ENCODE measurements at places on chromosomes 16 and 17. TPM values are rescaled to one million over a fixed set of nuclear protein-coding genes. Genes with fewer than 3 reads are reported as not detected.

GRCh38 chr16:11450136-11450535 is 104.9 kb downstream of the RMI2 start:
- H3K36me3 ChIP-seq = peaks cover 11% of the 10 kb centered on the region
- DNase-seq = no peak
- no peaks in the 10 kb centered on the region for H3K4me1 ChIP-seq
- H3K27me3 ChIP-seq = no peaks in the 10 kb centered on the region

- no peaks in the 10 kb centered on the region for H3K4me1 ChIP-seq
- no peaks in the 10 kb centered on the region for H3K36me3 ChIP-seq
- no peak for DNase-seq
- no peak overlapping the region for H3K4me3 ChIP-seq
- no peaks in the 10 kb centered on the region for H3K27me3 ChIP-seq
Measured at GRCh38 chr16:27374221-27374803, 27.7 kb upstream of the IL21R start.

DNA sequence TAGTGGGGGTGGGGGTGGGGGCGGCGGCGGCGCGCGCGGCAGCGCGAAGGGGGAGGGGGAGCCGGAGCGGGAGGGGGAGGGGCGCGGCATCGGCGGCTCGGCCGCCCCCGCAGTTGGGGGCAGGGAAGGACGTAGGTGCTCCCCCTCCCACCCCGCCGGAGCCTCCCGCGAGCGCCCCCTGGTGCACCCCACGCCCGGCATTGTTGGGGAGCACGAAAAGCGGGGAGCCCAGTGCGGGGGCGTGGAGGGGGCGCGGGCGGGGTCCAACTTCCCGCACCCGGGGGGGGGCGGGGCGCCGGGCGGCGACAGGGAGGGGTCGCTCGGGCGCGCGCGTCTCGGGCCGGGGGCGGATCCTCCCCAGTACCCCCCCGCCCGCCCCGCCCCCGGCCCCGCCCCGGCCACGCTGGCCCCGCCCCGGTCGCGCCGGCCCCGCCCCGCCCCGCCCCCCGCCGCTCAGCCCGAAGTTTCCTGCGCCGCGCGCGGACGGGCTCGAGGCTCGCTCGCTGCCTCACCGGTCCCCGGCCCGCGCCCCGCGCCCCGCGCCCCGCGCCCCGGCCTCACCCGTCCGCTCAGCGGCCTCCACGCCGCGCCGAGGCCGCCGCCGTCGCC is at the start of gene CACNA1H:
CACNA1H (plus strand) TSS at position 456 of the 609 bp plus-strand sequence. CDS start 632 bp downstream, outside the sequence.
- peak; percentile 53 for DNase-seq
- H3K4me1 ChIP-seq = no peaks in the 10 kb centered on the region
- H3K27me3 ChIP-seq = no peaks in the 10 kb centered on the region
- H3K27ac ChIP-seq = no peak within 1 kb of the TSS

- no peaks in the 10 kb centered on the region for H3K27me3 ChIP-seq
- DNase-seq = no peak
Measured at GRCh38 chr17:77508047-77508715, 367.4 kb downstream of the SEC14L1 start.

DNA sequence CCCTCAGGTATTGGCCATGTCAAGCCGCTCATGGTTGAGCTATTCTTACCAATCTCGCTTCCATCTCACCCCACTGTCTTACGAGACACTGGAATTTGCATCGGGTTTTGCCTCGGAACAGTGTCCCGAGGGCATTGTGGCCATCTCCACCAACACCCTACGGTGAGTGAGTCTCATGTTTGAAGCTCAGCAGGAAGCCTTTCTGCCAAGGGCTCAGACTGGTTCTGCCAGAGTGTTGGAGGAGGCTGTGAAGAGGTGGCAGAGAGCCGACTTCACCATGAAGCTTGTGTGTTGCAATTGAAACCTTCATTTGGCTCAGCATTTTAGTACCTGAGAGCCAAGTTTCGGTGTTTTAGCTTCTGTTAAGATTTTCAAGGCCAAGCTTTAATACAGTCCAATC is 38.0 kb downstream of the SF3B3 start:
- DNase-seq = no peak
- H3K36me3 ChIP-seq = peaks cover 96% of the 10 kb centered on the region
- H3K27me3 ChIP-seq = no peaks in the 10 kb centered on the region
- no peaks in the 10 kb centered on the region for H3K4me1 ChIP-seq

DNA sequence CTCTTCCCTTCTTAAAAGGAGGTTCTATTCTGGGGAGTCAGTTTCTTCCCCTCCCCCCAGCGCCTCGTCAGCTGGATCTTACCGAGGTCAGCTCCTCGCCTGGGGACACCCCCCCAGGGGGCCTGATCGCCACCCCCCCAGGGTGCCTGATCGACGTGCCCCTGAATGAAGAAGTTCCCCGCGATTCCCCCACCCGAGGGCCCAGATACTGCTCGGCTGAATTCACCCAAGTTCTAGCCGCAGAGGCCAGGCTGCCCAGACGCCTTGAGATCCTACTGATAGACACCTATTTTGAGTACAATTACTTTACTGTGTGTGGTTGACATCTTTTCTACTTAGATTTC is 1.4 kb downstream of the RAB11FIP3 start:
- H3K4me3 ChIP-seq = peak overlapping the region; percentile 80
- no peak for DNase-seq
- peaks cover 16% of the 10 kb centered on the region for H3K27me3 ChIP-seq
- H3K4me1 ChIP-seq = no peaks in the 10 kb centered on the region
- H3K27ac ChIP-seq = no peak overlapping the region
- peaks cover 14% of the 10 kb centered on the region for H3K36me3 ChIP-seq

DNA sequence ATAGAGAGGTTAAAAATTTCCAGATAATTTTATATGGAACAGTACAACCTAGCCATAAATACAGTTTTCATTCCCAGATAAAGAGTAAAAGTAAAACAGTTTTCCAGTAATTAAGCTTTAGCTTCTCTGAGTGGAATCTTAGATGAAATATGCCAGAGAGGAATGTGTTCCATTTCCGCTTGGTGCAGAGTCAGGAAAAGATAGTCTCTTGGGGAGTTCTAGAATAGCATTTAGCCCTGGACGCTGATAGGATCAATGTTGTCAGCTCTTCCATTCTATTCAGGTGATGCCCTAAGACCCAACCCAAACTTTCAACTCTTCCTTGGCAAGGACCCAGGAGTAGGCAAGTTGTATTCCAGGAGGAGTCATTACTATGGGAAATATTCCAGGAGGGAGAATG is 30.9 kb upstream of the ABCA3 start:
- DNase-seq = no peak
- H3K36me3 ChIP-seq = no peaks in the 10 kb centered on the region
- no peak overlapping the region for H3K4me3 ChIP-seq
- no peak overlapping the region for H3K27ac ChIP-seq
- H3K4me1 ChIP-seq = no peaks in the 10 kb centered on the region

DNA sequence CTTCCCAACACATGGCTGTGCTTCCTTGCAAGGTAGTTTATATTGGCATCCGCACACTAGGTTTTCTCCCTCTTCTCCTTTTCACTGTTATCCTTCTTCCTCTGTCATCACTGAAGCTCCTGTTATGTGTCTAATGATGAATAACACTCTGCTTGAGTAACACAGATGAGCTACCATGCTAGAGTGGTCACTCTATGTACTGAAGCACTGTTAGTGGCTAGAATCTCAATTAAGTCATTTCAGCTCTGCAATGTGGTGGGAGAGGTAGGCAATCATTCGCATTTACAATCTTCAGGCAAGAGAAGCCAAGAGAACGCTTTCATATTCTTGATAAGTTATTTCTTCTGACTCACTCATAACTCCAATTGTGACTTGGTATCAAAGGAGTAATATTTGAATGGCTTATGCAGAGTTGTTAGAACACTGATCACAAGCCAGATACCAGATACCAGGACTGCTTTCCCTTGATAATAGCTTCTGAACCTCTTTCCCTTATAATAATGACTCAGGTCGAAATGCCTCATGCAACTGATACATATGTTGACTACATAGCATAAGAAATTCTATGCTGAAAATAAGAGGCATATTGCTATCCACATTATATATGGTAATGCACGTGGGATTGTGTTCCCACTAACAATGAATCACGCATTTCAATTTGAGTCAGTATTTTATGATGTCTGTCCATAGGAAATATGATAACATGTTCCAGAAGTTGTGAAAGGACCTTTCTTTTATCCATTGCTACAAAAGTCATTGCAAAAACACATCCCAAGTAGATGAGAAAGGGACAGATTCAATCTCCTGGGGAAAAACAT is 158.0 kb upstream of the HS3ST3A1 start:
- no peak overlapping the region for H3K4me3 ChIP-seq
- no peaks in the 10 kb centered on the region for H3K27me3 ChIP-seq
- no peak overlapping the region for H3K27ac ChIP-seq
- H3K4me1 ChIP-seq = no peaks in the 10 kb centered on the region
- no peak for DNase-seq

DNA sequence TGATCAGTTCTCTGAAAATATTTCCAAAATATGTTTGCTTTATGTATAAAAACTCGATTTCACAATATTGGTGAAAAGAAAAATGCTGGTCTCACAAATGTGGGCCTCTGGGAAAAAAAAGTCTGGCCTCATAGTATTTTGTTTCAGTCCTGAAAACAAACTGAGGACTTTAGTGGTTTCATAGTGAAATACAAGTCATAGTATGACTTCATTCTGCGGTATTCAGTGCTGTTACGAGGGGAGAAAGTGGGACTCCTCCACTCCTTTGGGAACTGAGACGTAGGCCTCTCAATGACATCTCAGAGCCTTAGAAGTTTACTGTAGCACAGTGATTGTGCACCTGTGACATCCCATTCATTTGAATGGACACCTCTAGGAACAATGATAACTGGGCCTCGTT is 56.0 kb downstream of the CYB561 start:
- no peaks in the 10 kb centered on the region for H3K4me1 ChIP-seq
- no peaks in the 10 kb centered on the region for H3K27me3 ChIP-seq
- no peak overlapping the region for H3K27ac ChIP-seq

DNA sequence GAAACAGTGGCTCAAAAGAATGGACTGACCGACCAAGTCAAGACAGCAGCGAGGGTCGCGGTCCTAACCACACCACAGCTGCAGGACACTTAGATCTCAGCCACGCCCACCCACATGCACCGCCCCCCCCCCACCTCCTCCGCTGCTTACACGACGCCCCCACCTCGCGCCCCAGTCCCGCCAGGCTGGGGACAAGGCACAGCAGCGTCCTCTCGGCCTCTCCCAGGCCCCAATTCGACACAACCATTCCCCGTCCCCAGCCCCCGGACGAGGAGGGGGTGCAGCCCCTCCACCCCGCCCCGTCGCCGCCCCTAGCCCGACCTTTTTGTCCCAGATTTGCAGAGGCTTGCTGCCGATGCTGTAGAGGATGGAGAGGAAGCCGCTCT is 477 bp downstream of the CFAP20 start:
- H3K4me1 ChIP-seq = peaks cover 10% of the 10 kb centered on the region
- no peak overlapping the region for H3K27ac ChIP-seq
- peak overlapping the region; percentile 89 for H3K4me3 ChIP-seq
- H3K27me3 ChIP-seq = no peaks in the 10 kb centered on the region
- H3K36me3 ChIP-seq = no peaks in the 10 kb centered on the region

DNA sequence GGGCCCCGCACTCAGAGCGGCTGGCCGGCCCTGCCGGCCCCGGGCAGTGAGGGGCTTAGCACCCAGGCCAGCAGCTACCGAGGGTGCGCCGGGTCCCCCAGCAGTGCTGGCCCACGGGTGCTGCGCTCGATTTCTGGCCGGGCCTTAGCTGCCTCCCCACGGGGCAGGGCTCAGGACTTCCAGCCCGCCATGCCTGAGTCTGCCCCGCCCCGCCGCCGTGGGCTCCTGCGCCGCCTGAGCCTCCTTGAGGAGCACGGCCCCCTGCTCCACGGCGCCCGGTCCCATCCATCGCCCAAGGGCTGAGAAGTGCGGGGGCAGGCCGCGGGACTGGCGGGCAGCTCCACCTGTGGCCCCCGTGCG is 67.9 kb upstream of the AMZ2 start:
- no peak overlapping the region for H3K27ac ChIP-seq
- H3K4me1 ChIP-seq = no peaks in the 10 kb centered on the region
- no peak overlapping the region for H3K4me3 ChIP-seq

GRCh38 chr17:219696-220095 is 38.2 kb upstream of the DOC2B start:
- no peak for DNase-seq
- no peak overlapping the region for H3K4me3 ChIP-seq
- no peak overlapping the region for H3K27ac ChIP-seq
- no peaks in the 10 kb centered on the region for H3K27me3 ChIP-seq

GRCh38 chr16:66164581-66165247 is 201.8 kb upstream of the CDH5 start:
- H3K36me3 ChIP-seq = no peaks in the 10 kb centered on the region
- DNase-seq = no peak
- no peak overlapping the region for H3K4me3 ChIP-seq
- no peaks in the 10 kb centered on the region for H3K27me3 ChIP-seq
- H3K4me1 ChIP-seq = no peaks in the 10 kb centered on the region

GRCh38 chr17:60139438-60140285 is 10.1 kb upstream of the CA4 start:
- no peaks in the 10 kb centered on the region for H3K36me3 ChIP-seq
- peaks cover 2% of the 10 kb centered on the region for H3K4me1 ChIP-seq
- peak; percentile 89 for DNase-seq

C17orf78 gene
- not detected for total RNA-seq

DNA sequence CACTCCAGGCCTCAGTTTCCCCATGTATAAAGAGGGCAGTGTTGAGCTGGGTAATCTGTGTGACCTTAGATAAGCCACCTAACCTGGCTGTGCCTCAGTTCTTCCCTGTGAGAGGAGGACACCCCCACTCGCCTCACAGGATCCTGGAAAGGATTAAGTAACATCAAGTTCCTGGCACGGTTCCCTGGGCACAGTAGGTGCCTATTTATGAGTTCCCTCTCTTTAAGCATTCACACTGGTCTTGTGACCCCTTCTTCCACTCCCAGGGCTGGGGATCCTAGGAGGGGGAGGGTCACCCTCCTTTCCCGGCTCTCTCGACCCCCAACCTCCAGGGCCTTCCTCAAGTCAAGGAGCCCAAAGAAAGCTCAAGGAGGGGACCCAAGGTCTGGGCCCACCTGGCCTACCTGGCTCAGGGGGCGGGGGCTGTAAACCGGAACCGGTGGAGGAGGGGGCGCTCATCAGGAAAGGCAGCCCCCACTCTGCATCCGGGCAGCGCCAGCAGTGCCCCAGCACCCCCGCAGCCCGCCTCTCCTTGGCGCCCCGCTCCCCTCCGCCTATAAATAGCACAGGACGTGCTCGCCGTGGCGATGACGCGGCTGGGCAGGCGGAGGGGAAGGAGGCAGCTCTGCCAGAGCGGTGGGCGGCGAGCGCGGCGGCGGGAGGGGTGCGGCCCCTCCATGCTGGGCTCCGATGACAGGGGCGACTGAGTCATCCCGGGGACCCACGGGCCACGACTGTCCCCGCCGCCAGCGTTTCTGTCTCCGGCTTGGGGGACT is 9.4 kb downstream of the RPL19 start:
- H3K36me3 ChIP-seq = peaks cover 6% of the 10 kb centered on the region
- H3K4me1 ChIP-seq = no peaks in the 10 kb centered on the region
- H3K4me3 ChIP-seq = peak overlapping the region; percentile 74
- H3K27ac ChIP-seq = no peak overlapping the region
- peak; percentile 71 for DNase-seq

TMEM219 gene
- total RNA-seq = 82.1 TPM

- H3K27ac ChIP-seq = no peak overlapping the region
- H3K36me3 ChIP-seq = no peaks in the 10 kb centered on the region
- peak overlapping the region; percentile 75 for H3K4me3 ChIP-seq
- no peaks in the 10 kb centered on the region for H3K27me3 ChIP-seq
Measured at GRCh38 chr16:11526655-11527350, 59.9 kb downstream of the LITAF start.

MMP25 gene
- 14.2 TPM for total RNA-seq

Measured in H9 (cell line).